Mesothelial cell of epicardium (in vitro differentiated cells): ENCODE measurements at places on chromosomes 12 and 14. TPM values are rescaled to one million over a fixed set of nuclear protein-coding genes. Genes with fewer than 3 reads are reported as not detected.

Gene TMEM119
- 37.6 to 43.2 TPM (median 41.2 TPM) in 3 replicates for total RNA-seq

Gene FOXG1
- not detected in 3 replicates for total RNA-seq

Gene LRTM2
- total RNA-seq = 0.45 to 0.47 TPM in 2 of 3 replicates, not detected in the other

Gene RTL1
- total RNA-seq = 8.8 to 9.4 TPM (median 9.3 TPM) in 3 replicates

Gene RFLNA
- 36.9 to 41.0 TPM (median 37.9 TPM) in 3 replicates for total RNA-seq

Gene KCNH3
- total RNA-seq = 1.8 to 2.5 TPM (median 2.3 TPM) in 3 replicates

Gene COX8C
- 0.73 to 1.2 TPM in 2 of 3 replicates, not detected in the other for total RNA-seq

Gene VASH1
- 51.2 to 57.6 TPM (median 55.5 TPM) in 3 replicates for total RNA-seq
